IMR-90 (cell line): ENCODE measurements at places on chromosomes 2 and 18. TPM values are rescaled to one million over a fixed set of nuclear protein-coding genes. Genes with fewer than 3 reads are reported as not detected.

DCDC2C gene
- not detected in 2 replicates for total RNA-seq

RBKS gene
- 0.83 and 1.1 TPM in 2 replicates for total RNA-seq

LCT gene
- total RNA-seq: under 0.01 TPM in 1 of 2 replicates, not detected in the other

MYO1B gene
- total RNA-seq: 116 and 167 TPM in 2 replicates

DNA sequence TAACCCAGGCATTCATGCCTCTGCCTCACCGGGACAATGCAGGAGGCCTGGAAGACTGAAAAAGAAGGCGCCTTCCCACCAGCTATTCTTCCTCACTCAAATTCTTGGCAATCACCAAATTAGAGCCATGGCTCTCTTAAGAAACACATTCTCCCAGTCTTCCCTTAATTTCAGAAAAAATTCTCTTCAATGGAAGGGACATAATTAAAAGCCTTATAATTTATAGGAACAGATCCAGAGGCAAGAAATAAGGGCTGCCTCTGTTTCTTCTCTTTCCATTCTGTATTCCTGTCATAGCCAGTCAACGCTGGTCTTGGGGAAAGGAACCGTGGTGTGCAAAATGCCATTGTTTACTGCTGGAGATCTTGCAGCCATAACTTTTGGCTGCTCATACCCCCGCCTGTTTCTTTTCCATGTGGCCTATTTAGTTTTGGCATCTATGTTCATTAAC lies 32.8 kb downstream of the DTNA start:
- no peak for DNase-seq

DNA sequence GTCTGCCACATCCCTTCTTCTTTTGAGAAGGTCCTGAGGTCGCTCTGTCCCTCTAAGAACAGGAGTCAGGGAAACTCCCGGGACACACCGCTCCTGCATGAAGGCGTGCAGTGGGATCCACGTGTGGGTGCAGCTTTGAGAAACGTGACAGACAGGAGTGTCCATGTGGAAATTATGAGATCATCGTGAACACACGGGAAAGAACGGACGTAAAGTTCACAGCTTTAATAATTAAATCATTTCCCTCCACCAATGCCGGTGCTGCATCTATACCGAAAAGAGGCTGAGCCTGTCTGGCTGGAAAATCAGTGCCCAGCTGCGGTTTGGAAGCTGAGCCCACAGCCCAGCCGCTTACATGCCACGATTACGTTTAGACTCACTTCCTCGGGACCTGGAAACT lies 372.4 kb upstream of the SALL3 start:
- no peak for DNase-seq

GRCh38 chr2:113328043-113328442 lies 49.3 kb upstream of the PAX8 start:
- DNase-seq: no peak

- no peak for DNase-seq
Measured at GRCh38 chr2:118014492-118014824, 588 bp upstream of the CCDC93 start.

DNA sequence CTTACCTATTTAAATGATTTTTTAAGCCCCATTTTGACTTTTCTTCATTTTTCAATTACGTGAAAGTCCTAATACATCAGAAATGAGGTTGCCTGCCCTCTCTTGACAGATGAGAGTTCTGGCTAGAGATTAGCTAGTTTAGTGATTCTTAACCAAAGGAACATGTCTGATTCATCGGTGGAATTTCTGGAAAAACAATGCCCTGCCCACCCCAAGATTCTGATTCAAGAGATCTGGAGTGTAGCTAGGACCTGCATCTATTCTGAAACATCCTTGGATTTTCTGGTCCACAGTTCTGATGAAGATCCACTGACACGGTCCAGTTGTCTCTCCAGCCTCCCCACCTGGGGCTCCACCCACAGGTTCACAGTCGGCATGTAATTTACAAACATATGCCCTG lies 111.2 kb downstream of the KLF7 start:
- DNase-seq: peak; percentile 39

- DNase-seq: no peak
Measured at GRCh38 chr2:47568164-47568850, 165.4 kb downstream of the MSH2 start.
